ENCODE measurements at places on chromosomes 3 and 15. TPM values are rescaled to one million over a fixed set of nuclear protein-coding genes. Genes with fewer than 3 reads are reported as not detected.

- H3K4me3 ChIP-seq: no peak overlapping the region
- no peak for DNase-seq
- no peak overlapping the region for H3K27ac ChIP-seq
- no peaks in the 10 kb centered on the region for H3K27me3 ChIP-seq
Measured at GRCh38 chr3:54954521-54954920, 26.7 kb upstream of the LRTM1 start.

GRCh38 chr3:155088706-155089345, 8.7 kb downstream of the MME start:
- H3K4me1 ChIP-seq: no peaks in the 10 kb centered on the region
- no peaks in the 10 kb centered on the region for H3K36me3 ChIP-seq
- H3K27ac ChIP-seq: no peak overlapping the region
- no peak for DNase-seq
- H3K27me3 ChIP-seq: peaks cover 18% of the 10 kb centered on the region
- H3K4me3 ChIP-seq: no peak overlapping the region

GRCh38 chr3:119084371-119085069, 49.9 kb upstream of the IGSF11 start:
- H3K27me3 ChIP-seq: no peaks in the 10 kb centered on the region
- H3K36me3 ChIP-seq: no peaks in the 10 kb centered on the region
- no peak overlapping the region for H3K27ac ChIP-seq
- no peak overlapping the region for H3K4me3 ChIP-seq
- no peaks in the 10 kb centered on the region for H3K4me1 ChIP-seq

- H3K4me3 ChIP-seq: no peak overlapping the region
- H3K36me3 ChIP-seq: peaks cover 6% of the 10 kb centered on the region
- no peaks in the 10 kb centered on the region for H3K27me3 ChIP-seq
- H3K27ac ChIP-seq: peak overlapping the region; percentile 18
- peak; percentile 63 for DNase-seq
- H3K4me1 ChIP-seq: peaks cover 31% of the 10 kb centered on the region
Measured at GRCh38 chr15:34853001-34853758, 57.8 kb upstream of the ACTC1 start.

DNA sequence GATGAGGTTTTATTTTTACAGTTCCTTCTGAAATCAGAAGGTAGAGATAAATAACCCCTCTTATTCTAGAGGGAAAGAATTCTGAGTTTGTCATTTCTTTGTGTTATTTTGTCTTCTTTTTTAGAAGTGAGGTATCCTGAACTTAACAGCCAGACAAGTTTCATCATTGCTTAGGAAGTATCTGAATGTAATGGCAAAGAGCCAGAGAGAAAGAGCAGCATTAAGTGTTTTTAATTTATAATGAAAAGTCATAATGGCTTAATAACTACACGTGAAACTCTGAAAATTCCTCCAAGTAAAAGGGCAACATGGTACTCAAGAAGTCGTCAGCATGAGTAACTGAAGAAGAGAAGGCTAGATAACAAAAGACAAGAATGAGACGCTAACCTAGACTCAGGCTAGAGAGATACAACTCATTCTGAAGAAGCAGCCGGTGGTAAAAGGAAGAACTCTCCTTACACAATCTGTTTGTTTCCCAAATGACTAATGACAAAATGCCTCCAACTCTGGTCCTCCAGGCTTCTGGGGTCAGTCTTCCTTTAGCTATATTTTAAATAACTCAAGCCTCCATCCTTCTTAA, 116.2 kb upstream of the NECTIN3 start:
- H3K36me3 ChIP-seq: no peaks in the 10 kb centered on the region
- H3K4me3 ChIP-seq: no peak overlapping the region
- no peak overlapping the region for H3K27ac ChIP-seq
- H3K27me3 ChIP-seq: no peaks in the 10 kb centered on the region

DNA sequence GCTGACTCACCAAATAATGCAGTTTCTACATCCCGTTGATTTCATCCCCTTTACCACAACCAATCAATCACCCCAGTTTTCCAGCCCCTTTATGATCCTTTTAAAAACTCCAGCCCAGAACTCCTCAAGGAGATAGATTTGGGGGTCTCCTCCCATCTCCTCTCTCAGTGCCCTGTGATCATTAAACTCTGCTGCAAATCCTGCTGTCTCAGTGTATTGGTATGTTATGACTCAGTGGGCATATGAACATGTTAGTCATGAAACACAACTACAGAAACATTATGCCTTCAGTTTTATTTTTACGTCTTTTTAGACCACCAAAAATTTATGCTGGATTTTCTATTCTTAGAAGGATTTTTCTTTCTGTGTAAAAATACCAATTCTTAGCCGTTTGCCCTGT, 213.7 kb downstream of the DIPK2A start:
- DNase-seq: no peak
- peaks cover 18% of the 10 kb centered on the region for H3K4me1 ChIP-seq
- H3K36me3 ChIP-seq: no peaks in the 10 kb centered on the region
- H3K4me3 ChIP-seq: no peak overlapping the region
- no peak overlapping the region for H3K27ac ChIP-seq

- H3K27ac ChIP-seq: no peak overlapping the region
- no peaks in the 10 kb centered on the region for H3K27me3 ChIP-seq
- H3K36me3 ChIP-seq: no peaks in the 10 kb centered on the region
- no peak overlapping the region for H3K4me3 ChIP-seq
- peak; percentile 64 for DNase-seq
Measured at GRCh38 chr3:142273501-142273900, 48.1 kb upstream of the GK5 start.

DNA sequence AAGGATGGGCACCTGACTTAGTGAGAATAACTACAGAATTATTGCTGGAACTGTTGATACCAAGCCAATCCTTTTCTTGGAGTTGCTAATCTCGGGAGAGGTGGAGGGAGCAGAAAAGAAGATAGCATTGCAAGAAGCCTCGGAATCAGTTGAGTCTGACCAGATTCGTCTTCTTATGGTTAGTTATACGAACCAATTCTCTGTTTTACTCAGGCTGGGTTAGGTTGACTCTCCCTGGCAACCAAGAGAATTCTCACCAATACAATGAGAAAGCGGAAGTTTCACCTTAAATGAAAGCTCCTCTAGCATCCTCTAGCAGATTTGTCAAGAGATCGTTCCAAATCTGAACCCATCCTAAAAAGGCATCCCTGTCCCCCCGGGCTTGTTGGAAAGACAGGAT, 43.5 kb upstream of the UBE2E1 start:
- no peak overlapping the region for H3K27ac ChIP-seq
- no peaks in the 10 kb centered on the region for H3K27me3 ChIP-seq
- H3K36me3 ChIP-seq: no peaks in the 10 kb centered on the region
- H3K4me1 ChIP-seq: no peaks in the 10 kb centered on the region
- DNase-seq: no peak
- no peak overlapping the region for H3K4me3 ChIP-seq

GRCh38 chr3:27078246-27078913, 290.8 kb downstream of the NEK10 start:
- H3K4me3 ChIP-seq: no peak overlapping the region
- no peak for DNase-seq
- no peaks in the 10 kb centered on the region for H3K27me3 ChIP-seq
- no peaks in the 10 kb centered on the region for H3K36me3 ChIP-seq
- no peak overlapping the region for H3K27ac ChIP-seq

GRCh38 chr15:85280203-85280602, 100.2 kb upstream of the AKAP13 start:
- DNase-seq: no peak
- H3K27me3 ChIP-seq: no peaks in the 10 kb centered on the region

DNA sequence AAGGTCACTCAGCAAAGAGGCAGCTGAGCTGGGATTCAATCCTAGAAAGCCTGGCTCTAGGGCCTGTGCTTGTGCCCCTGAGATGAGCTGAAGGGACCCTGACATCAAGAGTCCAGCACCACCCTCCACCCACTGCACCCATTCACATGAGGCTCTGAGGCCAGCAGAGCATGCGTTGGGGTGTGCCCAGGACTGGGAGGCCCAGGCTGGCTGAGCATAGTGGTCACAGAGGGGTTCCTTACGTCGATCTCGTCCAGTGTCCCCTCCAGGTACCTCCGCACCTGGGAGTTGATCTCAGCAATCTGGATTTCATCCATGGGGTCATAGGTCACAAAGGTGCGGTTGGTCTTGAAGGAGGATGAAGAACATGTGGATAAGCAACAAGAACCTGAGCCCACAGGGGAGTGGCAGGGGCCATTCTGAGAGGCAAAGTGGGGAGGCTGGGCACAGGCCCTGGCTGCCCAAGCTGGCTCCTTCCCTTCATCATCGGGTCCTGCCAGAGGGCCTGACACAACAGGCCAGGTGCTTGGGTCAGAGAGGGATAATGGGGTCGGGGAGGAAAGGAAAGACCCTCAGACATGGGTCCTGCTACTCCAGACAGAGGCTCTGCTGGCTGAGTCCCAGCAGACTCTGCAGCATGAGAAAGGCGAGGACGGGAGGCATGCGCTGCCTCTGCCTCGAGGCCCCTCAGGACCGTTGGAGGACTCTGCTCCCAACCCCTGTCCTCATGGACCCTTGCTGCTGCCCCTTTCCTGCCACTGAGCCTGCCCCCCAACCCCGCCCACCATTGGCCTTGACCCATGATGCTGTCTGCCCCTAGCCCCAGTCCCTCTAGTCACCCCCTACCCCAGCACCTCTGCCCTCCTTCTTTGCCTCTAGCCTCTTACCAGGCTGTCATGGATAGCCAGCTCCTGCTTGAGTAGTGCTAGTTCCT, 35.2 kb downstream of the KIF9 start:
- H3K36me3 ChIP-seq: no peaks in the 10 kb centered on the region
- H3K27ac ChIP-seq: no peak overlapping the region
- no peaks in the 10 kb centered on the region for H3K27me3 ChIP-seq
- H3K4me1 ChIP-seq: no peaks in the 10 kb centered on the region

GRCh38 chr3:161104561-161105551, at the start of gene B3GALNT1:
B3GALNT1 (minus strand) TSS chr3:161105349; CDS start chr3:161086754, 18,595 bp downstream.
- no peaks in the 10 kb centered on the region for H3K4me1 ChIP-seq
- H3K27me3 ChIP-seq: peaks cover 16% of the 10 kb centered on the region
- no peaks in the 10 kb centered on the region for H3K36me3 ChIP-seq

DNA sequence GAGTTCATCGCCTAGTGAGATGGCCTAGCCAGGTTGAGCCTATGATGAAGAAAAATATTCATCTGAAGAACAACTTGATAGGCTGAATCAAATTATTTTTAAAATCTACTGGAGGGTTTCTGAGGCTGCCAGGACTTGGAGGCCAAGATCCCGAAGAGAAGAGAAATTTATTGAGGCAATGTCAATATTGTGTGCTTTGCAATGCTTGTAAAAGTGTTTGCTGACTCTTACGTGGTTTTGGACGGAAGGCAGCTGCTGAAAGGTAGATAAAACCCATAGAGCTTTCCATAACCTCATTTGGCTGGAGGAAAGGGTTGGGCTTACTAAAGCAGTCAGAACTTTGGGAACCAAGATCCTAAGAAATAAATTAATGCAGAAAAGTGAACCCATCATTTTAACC, 361.0 kb upstream of the IL12A start:
- H3K4me1 ChIP-seq: no peaks in the 10 kb centered on the region
- no peak overlapping the region for H3K4me3 ChIP-seq
- DNase-seq: no peak
- H3K36me3 ChIP-seq: no peaks in the 10 kb centered on the region

Gene RAD51
- total RNA-seq: 44.8 TPM

Gene CCR9
- not detected for total RNA-seq

Gene AMOTL2
- 38.9 TPM for total RNA-seq

All from A673 (cell line).